ENCODE measurements at places on chromosomes 7 and 10. TPM values are rescaled to one million over a fixed set of nuclear protein-coding genes. Genes with fewer than 3 reads are reported as not detected.
A peak's percentile ranks its signal among the peaks of the same experiment; 100 is the strongest.

DNA sequence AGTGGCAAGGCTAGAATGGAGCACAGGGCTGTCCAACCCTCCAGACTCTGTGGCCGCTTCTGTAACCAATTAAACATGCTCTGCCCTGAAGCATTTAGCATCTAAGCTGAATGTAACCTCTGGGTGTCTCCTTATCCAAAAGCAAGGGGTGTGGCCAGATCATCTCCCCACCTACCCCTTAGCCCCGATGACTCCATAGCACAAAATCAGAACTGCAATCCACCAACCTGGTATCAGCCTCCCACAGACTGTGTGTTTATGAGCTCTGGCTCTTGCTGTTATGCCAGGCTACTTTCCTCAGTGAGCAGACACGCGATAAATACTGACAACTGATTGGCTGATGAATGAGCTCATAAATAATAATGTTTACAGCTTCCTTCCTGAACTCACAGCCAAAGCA is 3.2 kb downstream of the FRMD4A start:
- H3K4me3 ChIP-seq = no peak overlapping the region
- H3K4me1 ChIP-seq = peaks cover 30% of the 10 kb centered on the region
- H3K36me3 ChIP-seq = no peaks in the 10 kb centered on the region
- H3K27me3 ChIP-seq = peaks cover 9% of the 10 kb centered on the region

GRCh38 chr10:21728618-21729017 is 194.6 kb downstream of the MLLT10 start:
- H3K27ac ChIP-seq = no peak overlapping the region
- H3K27me3 ChIP-seq = no peaks in the 10 kb centered on the region
- peaks cover 9% of the 10 kb centered on the region for H3K4me1 ChIP-seq
- H3K4me3 ChIP-seq = no peak overlapping the region
- no peak for DNase-seq

DNA sequence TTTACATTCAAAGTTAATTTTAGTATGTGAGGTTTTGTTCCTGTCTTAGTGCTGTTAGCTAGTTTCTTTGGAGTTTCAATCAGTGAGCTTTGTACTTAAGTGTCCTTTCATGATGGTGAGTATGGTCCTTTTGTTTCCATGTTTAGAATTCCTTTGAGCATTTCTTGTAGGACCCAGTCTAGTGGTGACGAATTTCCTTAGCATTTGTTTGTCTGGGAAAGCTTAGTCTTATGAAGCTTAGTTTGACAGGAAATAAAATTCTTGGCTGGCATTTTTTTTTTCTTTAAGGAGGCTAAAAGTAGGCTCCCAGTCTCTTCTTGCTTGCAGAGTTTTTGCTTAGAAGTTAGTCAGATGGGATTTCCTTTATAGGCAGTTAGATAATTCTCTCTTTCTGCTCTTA is 209.2 kb upstream of the SEMA3C start:
- no peak overlapping the region for H3K27ac ChIP-seq
- H3K27me3 ChIP-seq = no peaks in the 10 kb centered on the region
- H3K4me1 ChIP-seq = no peaks in the 10 kb centered on the region

- no peaks in the 10 kb centered on the region for H3K27me3 ChIP-seq
- no peaks in the 10 kb centered on the region for H3K4me1 ChIP-seq
- no peak for DNase-seq
These were observed 27.7 kb downstream of the SUGCT start for GRCh38 chr7:40162516-40162915.

GRCh38 chr7:74044366-74045350 is 16.7 kb downstream of the ELN start:
- peak; percentile 3 for DNase-seq
- H3K4me3 ChIP-seq = no peak overlapping the region
- peaks cover 28% of the 10 kb centered on the region for H3K4me1 ChIP-seq
- H3K27ac ChIP-seq = no peak overlapping the region

- peaks cover 21% of the 10 kb centered on the region for H3K36me3 ChIP-seq
- H3K4me1 ChIP-seq = peaks cover 17% of the 10 kb centered on the region
- H3K27me3 ChIP-seq = peaks cover 3% of the 10 kb centered on the region
- no peak for DNase-seq
These were observed 572 bp downstream of the ATP5MF start for GRCh38 chr7:99465421-99465768.

DNA sequence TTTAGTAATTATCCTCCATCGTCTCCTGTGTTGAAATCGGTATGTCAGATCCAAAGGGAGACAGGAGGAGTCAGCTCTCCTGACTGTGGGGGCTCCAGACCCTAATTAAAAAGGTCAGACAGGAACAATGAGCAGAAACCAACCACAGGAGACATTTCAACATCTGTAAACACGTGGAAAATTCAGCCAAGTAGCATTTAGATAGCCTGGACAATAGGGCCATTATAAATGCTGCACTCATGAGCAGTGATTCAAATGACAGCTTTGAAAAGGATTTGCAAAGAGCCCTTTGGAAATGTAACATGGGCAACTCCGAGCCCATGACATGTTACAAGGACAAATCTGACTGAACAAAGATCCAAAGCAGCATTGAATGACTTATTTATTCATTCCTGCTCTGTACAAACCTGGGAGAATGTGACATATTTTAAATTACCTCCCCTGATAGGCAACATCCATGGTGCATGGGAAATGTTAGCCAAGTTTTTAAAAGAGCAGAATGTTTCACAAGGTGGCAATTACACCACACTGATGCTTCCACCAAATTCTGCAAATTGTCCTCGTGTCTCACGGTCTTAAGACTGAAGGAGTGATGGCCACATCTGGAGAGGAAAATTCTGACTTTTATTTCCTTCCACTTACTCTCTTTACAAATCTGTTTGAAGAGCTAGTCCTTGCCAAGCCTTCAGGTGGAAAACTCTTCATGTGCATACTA is 113.3 kb upstream of the KMT2E start:
- H3K27me3 ChIP-seq = no peaks in the 10 kb centered on the region
- no peaks in the 10 kb centered on the region for H3K4me1 ChIP-seq
- H3K4me3 ChIP-seq = no peak overlapping the region

- H3K4me3 ChIP-seq = no peak overlapping the region
- H3K27ac ChIP-seq = no peak overlapping the region
- no peaks in the 10 kb centered on the region for H3K27me3 ChIP-seq
- no peak for DNase-seq
These were observed 182.2 kb downstream of the ADK start for GRCh38 chr10:74333174-74333573.

DNA sequence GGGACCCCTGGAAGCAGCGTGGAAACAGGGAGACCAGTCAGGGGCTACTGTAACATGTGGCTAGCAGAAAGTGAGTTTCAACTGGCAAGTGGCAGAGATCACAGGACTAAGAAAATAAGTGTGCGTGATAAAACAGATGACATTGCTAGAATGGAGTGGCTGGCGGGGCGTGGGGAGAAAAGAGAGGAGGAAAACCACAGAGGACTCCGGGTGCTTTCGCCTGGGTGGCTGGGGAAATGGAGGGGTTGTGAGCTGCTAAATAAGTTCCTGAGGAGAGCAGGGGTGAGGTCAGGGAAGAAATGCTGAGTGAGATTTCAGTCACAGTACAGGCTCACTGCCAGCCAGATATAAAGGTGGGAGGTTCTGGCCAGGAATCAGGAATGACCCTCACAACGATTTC is 166.9 kb downstream of the MYOF start:
- H3K36me3 ChIP-seq = peaks cover 58% of the 10 kb centered on the region
- H3K4me1 ChIP-seq = no peaks in the 10 kb centered on the region
- no peak overlapping the region for H3K4me3 ChIP-seq

- H3K4me1 ChIP-seq = no peaks in the 10 kb centered on the region
- no peak for DNase-seq
- H3K27me3 ChIP-seq = no peaks in the 10 kb centered on the region
These were observed 1071.1 kb downstream of the XPNPEP1 start for GRCh38 chr10:108852211-108852610.

- H3K27ac ChIP-seq = no peak overlapping the region
- DNase-seq = no peak
- no peaks in the 10 kb centered on the region for H3K4me1 ChIP-seq
- H3K4me3 ChIP-seq = no peak overlapping the region
- H3K36me3 ChIP-seq = no peaks in the 10 kb centered on the region
These were observed 4.6 kb upstream of the RADIL start for GRCh38 chr7:4888161-4888560.

GRCh38 chr10:67433276-67433675 is 262.7 kb downstream of the CTNNA3 start:
- H3K27ac ChIP-seq = no peak overlapping the region
- no peak for DNase-seq
- no peaks in the 10 kb centered on the region for H3K27me3 ChIP-seq
- H3K4me3 ChIP-seq = no peak overlapping the region
- H3K4me1 ChIP-seq = no peaks in the 10 kb centered on the region

DNA sequence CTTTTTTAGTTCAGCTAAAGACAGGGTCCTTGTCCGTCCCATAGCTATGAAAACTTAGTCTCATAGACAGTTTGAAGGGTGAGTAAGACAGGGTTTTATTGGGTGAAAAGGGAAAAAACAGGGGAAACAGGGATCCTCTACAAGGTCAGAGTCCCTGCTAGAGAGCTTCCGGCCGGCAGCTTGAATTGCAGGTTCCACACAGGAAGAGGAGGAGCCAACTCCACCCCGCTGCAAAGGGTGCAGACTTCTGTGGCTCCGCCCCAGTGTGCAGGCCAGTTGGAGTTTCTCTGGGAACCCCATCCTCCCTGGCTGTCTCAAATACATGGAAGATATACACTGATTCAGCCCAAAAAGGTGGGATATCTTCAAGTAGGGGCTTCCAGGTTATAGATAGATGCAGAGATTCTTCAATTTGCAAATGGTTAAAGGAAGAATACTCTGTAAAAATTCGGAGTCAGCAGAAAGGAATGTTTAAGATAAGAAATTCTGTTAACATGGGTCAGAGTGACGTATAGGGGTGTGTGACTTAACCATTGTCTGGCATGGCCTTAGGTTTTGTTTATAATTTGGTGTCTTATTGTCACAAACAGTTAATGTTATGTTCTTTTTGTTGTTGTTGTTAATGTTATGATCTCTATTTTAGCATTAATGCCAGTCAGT is 34.6 kb upstream of the HECW1 start:
- H3K4me1 ChIP-seq = no peaks in the 10 kb centered on the region
- no peaks in the 10 kb centered on the region for H3K36me3 ChIP-seq

GRCh38 chr7:106717955-106718871 is 57.3 kb upstream of the CCDC71L start:
- no peaks in the 10 kb centered on the region for H3K27me3 ChIP-seq
- no peaks in the 10 kb centered on the region for H3K36me3 ChIP-seq
- no peaks in the 10 kb centered on the region for H3K4me1 ChIP-seq

GRCh38 chr7:116512520-116513188 is 12.2 kb upstream of the CAV1 start:
- no peak for DNase-seq
- H3K4me3 ChIP-seq = no peak overlapping the region
- H3K36me3 ChIP-seq = no peaks in the 10 kb centered on the region
- H3K27ac ChIP-seq = peak overlapping the region; percentile 67
- H3K4me1 ChIP-seq = no peaks in the 10 kb centered on the region
- H3K27me3 ChIP-seq = no peaks in the 10 kb centered on the region

DNA sequence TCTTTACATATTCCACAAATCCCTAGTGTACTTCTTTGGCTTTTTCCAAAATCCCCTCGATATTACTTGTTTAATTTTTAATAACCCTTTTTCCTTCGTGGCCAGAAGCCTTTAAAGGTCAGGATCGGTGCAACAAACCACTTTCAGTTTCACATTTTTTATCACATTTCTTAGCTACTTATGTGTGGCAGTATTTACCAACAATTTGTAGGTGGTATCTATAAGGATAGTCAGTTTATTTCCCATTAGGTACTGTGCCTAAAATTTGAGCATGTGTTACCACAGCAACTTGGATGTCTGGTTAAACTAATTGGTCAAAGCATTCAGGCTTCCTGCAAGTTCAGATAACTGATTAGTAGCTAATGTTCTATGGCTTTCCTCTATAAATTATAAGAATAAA is 104.9 kb downstream of the CDK14 start:
- no peak overlapping the region for H3K4me3 ChIP-seq
- H3K36me3 ChIP-seq = no peaks in the 10 kb centered on the region
- DNase-seq = peak; percentile 18
- peaks cover 2% of the 10 kb centered on the region for H3K4me1 ChIP-seq
- H3K27me3 ChIP-seq = no peaks in the 10 kb centered on the region
- no peak overlapping the region for H3K27ac ChIP-seq

- no peaks in the 10 kb centered on the region for H3K36me3 ChIP-seq
- no peak overlapping the region for H3K4me3 ChIP-seq
- no peak for DNase-seq
- no peaks in the 10 kb centered on the region for H3K4me1 ChIP-seq
These were observed 35.7 kb upstream of the PIP start for GRCh38 chr7:143096146-143096545.

DNA sequence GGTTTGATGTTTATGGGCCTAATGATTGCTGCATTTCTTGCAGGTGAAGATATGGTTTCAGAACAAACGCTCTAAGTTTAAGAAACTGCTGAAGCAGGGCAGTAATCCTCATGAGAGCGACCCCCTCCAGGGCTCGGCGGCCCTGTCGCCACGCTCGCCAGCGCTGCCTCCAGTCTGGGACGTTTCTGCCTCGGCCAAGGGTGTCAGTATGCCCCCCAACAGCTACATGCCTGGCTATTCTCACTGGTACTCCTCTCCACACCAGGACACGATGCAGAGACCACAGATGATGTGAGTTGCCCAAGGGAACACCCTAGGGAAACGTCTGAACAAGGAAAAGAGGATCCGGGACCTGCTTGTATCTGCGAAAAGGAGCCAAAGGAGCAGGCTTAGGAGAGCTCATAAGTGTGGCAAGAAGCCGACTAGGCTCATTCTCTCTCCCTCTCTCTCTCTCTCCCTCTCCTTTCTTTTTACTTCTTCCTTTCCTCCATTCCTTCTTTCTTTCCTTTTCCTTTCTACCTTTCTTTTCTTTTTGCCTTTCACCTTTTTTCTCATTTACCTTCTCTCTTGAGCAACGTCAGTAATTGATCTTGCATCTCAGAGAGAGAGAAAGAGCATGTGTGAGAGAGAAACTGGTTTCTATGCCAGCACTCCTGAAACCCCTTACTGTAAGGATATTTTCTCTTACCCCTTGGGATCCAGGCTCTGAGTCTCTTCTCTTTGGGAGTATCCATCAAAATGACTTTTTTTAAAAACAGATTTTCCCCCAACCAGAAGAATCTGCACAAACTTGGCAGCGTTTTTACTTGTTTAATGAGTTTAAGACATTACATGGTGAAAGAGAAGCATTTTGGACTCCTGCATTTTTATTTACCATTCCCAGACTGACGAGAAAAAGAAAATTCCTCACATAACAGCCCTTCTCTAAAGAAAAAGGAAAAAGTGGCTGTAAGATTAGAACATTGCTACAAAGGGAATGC is 4.7 kb downstream of the DLX6 start:
- peaks cover 10% of the 10 kb centered on the region for H3K4me1 ChIP-seq
- no peak overlapping the region for H3K27ac ChIP-seq
- peaks cover 76% of the 10 kb centered on the region for H3K27me3 ChIP-seq
- H3K4me3 ChIP-seq = no peak overlapping the region
- DNase-seq = no peak

GRCh38 chr7:45089341-45089891 is 647 bp upstream of the NACAD start:
- peak; percentile 57 for DNase-seq
- H3K27ac ChIP-seq = no peak overlapping the region
- H3K4me1 ChIP-seq = peaks cover 16% of the 10 kb centered on the region
- H3K36me3 ChIP-seq = no peaks in the 10 kb centered on the region

CD36 gene
- polyA plus RNA-seq = 228 TPM

SYT15B gene
- polyA plus RNA-seq = 0.65 TPM

LRRC18 gene
- not detected for polyA plus RNA-seq

SMO gene
- 63.6 TPM for polyA plus RNA-seq

CELF2 gene
- 53.2 TPM for polyA plus RNA-seq

EMX2 gene
- 10.2 TPM for polyA plus RNA-seq

PRSS1 gene
- polyA plus RNA-seq = not detected

BLNK gene
- 1.5 TPM for polyA plus RNA-seq

RAB18 gene
- 93.0 TPM for polyA plus RNA-seq

ZNF425 gene
- polyA plus RNA-seq = 4.5 TPM

H2BK1 gene
- polyA plus RNA-seq = not detected

CALD1 gene
- polyA plus RNA-seq = 133 TPM

Measured in muscle of leg (tissue), 16 donors.